CD4-positive, alpha-beta T cell (primary cell): ENCODE measurements at places on chromosomes 16 and 17. TPM values are rescaled to one million over a fixed set of nuclear protein-coding genes. Genes with fewer than 3 reads are reported as not detected.

ZNF423 gene
- total RNA-seq: not detected

G6PC1 gene
- total RNA-seq: not detected

LRRC37B gene
- 75.2 TPM for total RNA-seq

EPX gene
- not detected for total RNA-seq

RPTOR gene
- 45.0 TPM for total RNA-seq
